Fibroblast of gingiva (primary cell): ENCODE measurements at places on chromosomes 11 and 22.

DNA sequence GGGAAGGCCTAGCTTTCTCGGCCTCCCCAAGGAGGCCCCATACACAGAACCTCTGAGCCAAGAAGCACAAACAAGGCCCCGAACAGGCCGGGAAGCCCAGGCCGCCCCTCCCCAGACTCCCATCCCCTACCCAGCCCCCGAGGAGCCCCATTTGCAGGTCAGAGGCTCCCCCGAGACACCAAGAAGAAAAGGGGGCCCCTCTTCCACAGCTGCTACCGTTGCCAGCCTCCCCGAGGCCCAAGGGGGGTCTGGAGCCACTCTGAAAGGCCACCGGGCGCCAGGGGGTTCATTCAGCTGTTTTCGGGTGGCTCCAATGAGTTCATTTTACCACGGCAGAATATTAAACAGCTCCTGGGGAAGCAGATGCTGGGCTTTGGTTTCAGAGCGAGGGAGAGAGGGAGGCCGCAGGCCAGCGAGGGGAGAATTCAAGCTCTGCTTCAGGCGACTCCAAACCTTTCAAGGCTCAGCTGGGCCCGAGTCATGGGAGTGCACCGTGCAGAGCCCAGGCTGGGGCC is 28.5 kb downstream of the MN1 start:
- no peak for DNase-seq

DNA sequence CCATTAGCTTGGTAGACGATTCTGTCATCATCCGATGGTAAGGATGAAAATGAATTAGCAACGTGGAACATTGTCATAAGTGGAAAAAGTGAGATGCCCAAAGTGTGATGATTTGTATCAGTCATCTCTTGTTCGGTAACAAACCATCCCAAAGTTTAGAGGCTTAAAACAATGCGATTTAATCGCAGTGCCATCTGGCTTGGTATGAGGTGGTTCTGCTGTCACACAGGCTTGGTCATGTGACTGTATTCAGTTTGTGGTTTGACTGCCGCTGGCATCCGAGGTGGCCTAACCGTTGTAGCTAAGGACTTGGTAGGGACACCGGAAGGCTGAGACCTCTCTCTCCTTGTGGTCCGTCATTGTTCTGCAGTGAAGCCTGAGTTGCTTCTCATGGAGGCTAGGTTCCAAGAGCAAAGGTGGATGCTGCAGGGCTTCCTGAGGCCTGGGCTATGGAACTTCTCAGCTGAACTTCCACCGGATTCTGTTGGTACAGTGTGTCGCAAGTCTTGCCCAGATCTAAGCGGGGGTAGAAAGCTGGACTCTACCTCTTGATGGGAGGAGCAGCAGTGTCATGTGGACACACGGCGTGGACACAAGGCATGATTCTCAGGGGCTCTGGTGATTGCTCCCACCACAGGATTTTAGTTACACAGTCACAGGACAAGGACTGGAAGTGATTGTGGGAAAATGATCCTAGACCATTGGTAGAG is 36.3 kb downstream of the BCR start:
- no peak for DNase-seq

GRCh38 chr11:121794671-121795141 is 321.3 kb downstream of the BLID start:
- DNase-seq = no peak

DNA sequence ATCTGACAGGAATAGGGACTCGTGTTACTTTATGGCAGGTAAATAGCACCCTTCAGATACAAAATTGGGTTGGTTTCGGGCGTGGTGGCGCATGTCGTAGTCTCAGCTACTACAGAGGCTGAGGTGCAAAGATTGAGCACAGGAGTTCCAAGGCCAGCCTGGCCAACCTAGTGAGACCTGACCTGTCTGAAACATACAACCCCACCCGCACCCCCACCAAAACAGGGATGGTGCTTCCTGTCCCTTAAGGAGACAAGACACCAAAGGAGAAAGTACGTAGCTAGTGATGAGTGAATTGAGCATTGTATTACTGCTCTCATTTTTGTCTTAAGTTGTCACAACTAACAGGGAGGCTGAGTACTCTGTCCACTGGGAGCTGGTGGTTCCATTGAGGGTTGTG is 14.1 kb downstream of the RBM4 start:
- DNase-seq = no peak

- DNase-seq = no peak
These were observed 9.7 kb downstream of the MMP3 start for GRCh38 chr11:102833731-102834130.

- no peak for DNase-seq
These were observed 98.5 kb downstream of the CTTN start for GRCh38 chr11:70496591-70497535.

GRCh38 chr11:5631417-5631816 is 6.6 kb downstream of the TRIM34 start:
- no peak for DNase-seq

GRCh38 chr22:29130476-29130875 is 57.6 kb downstream of the KREMEN1 start:
- peak; percentile 17 for DNase-seq

- DNase-seq = no peak
These were observed 318.1 kb downstream of the TENM4 start for GRCh38 chr11:79122759-79123158.

DNA sequence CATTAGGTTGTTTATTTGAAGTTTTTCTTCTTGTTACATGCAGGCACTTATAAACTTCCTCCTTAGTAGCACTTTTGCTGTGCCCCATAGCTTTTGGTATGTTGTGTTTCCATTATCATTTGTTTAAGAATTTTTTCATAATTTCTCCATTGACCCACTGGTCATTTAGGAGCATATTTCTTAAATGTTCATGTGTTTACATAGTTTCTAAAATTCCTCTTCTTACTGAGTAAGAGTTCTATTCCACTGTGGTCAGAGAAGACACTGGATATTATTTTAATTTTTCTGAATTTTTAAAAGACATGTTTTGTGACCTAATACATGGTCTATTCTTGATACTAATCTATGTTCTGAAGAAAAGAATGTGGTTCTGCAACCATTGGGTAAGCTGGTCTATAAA is 333.0 kb downstream of the DDX10 start:
- no peak for DNase-seq

GRCh38 chr22:38214302-38215056 is 12.7 kb downstream of the MAFF start:
- DNase-seq = peak; percentile 69

DNA sequence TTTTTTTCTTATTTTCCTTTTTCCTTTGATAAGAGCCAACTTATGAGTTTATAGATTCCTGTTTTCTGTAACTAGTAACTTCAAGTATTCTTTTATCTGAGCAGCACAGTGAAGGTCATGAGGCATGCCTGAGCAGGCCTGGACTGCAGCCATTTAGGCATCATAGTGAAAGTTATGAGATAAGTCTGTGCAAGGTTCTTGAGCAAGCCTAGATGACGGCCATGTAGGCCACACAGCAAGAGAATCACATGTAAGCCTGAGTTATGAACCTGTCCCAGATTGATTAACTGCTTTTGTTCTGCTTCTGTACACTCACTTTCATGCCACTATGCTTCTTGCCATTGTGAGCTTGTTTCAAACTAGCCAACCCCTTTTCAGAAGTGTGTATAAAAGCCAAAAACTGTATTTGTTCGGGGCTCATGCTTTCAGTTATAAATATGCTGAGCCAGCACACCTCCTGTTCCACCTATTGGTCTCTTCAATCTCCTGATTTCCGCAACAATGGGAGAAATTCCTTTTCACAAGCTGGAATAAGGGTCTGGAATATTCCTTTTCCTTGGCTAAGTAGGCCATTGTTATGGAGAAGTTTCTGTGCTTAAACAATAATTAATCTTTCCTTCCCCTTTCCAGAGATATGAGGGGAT is 745.7 kb downstream of the FAM181B start:
- peak; percentile 46 for DNase-seq

DNA sequence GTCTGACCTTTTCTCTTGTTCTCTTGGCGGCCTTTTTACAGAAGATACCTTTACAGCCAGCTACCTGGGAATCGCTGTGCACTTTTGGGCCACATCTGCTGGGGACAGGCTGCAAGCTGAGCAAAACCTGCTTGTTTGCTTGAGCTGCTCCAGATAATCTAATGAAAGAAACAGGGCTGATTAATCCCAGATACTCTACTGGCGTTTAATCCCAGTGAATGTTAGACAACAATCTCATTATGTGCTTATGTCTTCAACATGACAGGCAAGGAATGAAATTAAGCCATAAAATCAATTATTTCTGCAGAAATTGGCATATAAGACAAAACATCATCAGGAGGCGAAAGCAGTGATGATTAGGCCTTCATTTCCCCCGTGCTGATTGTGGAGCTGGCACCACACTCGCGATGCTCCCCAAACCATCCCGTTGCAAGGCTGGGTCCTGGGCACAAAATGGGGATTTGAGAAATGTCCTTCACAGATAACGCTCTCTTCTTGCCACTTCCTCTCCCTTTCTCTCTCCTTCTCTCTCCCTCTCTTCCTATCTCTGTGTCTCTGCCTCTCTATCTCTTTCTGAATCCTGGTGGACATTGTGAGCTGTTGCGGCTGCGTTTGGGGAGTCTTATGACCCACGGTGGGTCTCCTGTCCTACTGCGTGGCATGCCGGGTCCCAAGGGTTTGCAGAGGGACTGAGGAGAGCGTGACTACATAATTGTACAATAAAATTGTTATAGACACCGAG is 1053.8 kb downstream of the TBC1D22A start:
- no peak for DNase-seq

DNA sequence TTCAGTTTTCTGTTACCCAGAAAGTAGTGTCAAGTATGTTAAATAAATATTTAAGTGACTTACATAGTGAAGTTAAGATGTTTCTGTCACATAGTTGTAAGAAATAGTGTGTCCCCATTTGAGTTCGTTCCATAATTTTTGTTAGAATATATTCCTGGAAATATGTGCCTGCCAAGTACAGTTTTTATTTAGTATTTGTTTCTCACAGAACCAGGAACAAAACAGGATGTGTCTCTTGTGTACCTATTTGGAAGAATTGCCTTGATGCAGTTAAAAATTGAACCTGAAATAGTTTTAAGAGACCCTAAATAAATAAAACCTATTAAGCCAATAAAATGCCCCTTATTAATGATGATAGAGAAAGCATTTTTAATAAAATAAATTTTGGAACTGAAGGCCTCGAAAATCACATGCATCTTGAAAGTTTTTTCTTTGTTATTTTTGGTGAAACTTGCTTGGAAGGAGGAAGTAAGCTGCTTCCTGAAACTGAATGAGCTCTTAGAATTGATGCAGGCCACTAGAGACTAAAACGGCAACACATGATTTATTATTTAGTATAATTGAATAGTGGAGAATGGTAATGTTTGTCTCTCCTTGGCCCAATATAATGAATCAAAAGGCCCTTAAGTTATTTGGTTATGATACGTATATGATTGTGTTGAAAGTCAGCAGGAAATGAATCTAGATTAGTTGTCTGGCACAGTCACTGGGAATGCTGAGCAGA is 55.9 kb downstream of the SWAP70 start:
- DNase-seq = no peak

DNA sequence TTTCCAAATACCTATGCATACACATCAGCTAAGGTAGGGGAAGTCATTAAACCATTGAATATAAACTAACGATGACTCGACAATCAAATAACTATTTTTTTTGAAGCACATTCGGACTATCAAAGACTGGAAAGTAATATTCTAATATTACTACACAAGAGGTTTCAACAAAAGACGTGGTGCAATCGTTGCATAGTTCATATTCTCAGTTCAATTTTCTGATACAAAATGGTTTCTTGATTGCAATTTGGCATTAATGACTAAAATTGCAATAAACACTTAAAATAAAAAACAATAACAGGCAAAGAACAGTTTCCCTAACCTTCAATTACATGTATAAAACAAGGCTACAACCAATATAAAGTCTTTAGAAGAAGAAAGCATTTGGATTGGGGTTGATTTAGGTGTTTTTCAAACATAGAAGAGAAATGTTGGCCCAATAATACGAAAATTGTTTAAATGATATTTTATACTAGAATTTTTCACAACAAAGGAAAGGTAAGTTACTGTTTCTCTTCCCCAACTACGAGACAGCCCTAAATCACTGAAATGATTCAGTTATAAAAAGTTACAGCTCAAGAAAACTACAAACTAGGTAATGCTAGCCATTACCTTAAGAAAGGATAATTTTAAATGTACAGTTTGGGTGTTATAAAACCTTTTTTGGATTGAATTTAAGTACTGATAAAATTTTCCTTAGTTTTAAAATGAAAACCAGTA is 17.6 kb downstream of the BLID start:
- no peak for DNase-seq

- no peak for DNase-seq
These were observed 46.2 kb downstream of the TPCN2 start for GRCh38 chr11:69094915-69095290.

GRCh38 chr11:33835143-33835878 is 56.6 kb downstream of the LMO2 start:
- peak; percentile 53 for DNase-seq

DNA sequence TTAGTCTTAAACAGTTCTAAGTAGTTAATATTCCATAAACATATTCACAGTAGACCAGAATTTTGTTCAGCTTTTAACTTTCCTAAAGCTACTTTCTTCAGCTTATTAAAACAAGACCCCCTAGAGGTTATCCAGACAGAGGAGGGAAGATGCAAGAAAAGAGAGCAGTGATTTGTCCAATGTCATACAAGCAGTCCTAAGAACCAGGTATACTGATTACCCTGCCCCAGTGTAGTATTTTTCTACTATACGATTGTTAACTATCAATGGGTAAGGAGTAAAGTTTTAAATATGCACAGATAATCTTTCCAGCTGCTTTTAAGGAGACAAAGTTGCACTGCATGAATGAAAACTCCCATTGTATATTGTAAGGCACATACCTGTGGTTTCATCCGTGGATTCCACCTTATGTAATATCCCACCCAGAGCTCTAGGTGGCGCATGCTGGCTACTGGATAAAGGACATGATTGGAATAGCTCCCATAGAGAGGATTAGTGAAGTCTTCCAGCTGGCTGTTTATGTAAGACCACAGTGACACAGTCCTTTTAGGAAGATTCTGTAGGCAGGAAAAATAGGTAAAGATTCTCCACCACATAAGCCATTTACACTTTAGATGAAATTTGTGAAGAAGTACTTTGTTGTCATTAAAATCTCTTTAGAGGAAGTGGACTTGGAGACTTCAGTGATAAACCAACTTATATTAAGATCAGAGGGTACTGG is 45.6 kb downstream of the CEP57 start:
- peak; percentile 84 for DNase-seq

DNA sequence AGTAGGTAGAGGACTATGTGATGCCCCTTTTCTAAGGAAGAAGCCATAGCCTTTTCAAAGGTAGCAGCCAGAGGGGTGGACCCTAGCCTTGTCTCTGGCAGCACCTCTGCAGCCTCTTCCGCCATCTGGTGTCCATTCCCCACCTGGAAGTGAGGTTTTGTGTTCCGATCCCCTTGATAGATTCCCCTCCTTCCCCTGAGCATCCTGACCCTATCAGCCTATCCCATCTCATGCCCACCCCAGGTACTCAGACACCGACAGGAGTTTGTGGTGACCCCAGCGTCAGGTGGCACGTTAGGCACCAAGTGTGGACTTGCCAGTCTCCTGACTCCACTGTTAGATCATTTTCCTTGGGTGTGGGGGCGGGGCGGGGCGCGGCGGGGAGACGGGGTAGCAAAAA is 398 bp upstream of the FAM89B start:
- no peak for DNase-seq

- DNase-seq = no peak
These were observed 19.7 kb downstream of the ZNF195 start for GRCh38 chr11:3359092-3359824.

- DNase-seq = peak; percentile 62
These were observed 1.4 kb downstream of the PC start for GRCh38 chr11:66956689-66957290.
